ENCODE measurements at places on chromosomes 11 and 22.

- no peak for DNase-seq
These were observed 124.7 kb downstream of the CADM1 start for GRCh38 chr11:115379528-115379927.

GRCh38 chr11:119942583-119943297 is 195.2 kb downstream of the TRIM29 start:
- no peak for DNase-seq

GRCh38 chr22:49303781-49304461 is 523.8 kb downstream of the BRD1 start:
- no peak for DNase-seq

GRCh38 chr11:22203281-22203680 is 10.4 kb downstream of the ANO5 start:
- no peak for DNase-seq

GRCh38 chr22:46585340-46586122 is 34.7 kb upstream of the GRAMD4 start:
- DNase-seq = no peak

- no peak for DNase-seq
These were observed 7.4 kb upstream of the ANO1 start for GRCh38 chr11:70070706-70071105.

DNA sequence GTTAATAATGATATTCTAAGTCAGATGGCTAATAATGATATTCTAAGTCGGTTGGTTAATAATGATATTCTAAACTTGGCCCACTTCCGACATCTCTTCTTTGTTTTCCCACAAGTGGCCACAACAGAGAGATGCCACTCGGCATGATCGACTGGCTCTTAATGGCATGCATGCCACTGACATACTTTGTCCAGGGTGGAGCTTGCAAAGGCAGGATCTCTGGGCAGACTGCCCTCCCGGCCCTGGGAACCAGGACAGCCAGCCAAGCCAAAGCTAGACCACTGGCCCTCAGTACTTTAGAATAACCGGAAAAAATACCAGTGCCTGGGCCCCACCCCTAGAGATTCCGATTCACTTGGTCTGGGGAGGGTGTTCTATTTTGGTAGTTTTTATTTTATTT is 78.1 kb downstream of the KIAA1671 start:
- no peak for DNase-seq
